Chondrocyte (in vitro differentiated cells): ENCODE measurements at places on chromosomes 3 and 15. TPM values are rescaled to one million over a fixed set of nuclear protein-coding genes. Genes with fewer than 3 reads are reported as not detected.

- no peaks in the 10 kb centered on the region for H3K36me3 ChIP-seq
- H3K27ac ChIP-seq = no peak overlapping the region
- peaks cover 5% of the 10 kb centered on the region for H3K4me1 ChIP-seq
- no peaks in the 10 kb centered on the region for H3K27me3 ChIP-seq
Observed at GRCh38 chr3:148372206-148372875, 325.4 kb upstream of the AGTR1 start.

DNA sequence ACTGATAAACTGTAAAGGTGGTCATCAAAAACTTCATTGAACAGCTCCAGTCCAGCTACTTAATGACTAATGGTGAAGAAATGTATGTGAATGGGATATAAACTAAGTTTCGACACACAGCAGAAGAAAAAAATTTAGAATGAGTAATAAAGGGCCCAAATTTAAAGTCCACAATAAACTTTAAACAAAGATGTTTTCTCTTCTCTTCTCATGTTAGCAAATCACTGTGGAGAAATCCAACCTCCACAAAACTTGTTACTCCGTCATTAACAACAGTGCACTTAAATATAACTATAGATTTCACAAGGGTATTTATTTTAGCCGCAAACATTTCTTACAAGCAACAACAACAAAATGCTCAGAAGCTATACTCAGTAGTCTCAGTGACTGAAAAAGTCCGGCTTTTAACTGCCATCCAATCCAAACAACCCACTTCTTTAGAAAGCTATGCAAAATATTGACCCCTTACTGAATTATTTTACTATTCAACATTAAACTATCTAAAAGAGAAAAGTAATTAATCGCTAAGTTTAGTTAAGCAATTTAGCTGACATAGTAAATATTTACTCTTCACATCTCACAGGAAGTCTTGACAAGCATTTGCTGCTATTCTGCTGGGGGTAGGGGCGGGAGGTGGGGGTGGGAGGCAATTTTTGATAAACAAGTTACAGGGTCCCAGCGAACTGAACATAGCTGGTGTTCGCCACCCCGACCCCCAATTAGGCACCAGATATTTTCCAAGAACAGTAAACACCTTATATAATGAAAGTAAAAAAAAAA lies 2.4 kb downstream of the IGF2BP2 start:
- no peak for DNase-seq
- H3K36me3 ChIP-seq = no peaks in the 10 kb centered on the region
- H3K4me3 ChIP-seq = peak overlapping the region; percentile 94
- H3K4me1 ChIP-seq = peaks cover 59% of the 10 kb centered on the region
- no peaks in the 10 kb centered on the region for H3K27me3 ChIP-seq

- H3K4me3 ChIP-seq = no peak overlapping the region
- H3K27me3 ChIP-seq = peaks cover 16% of the 10 kb centered on the region
- H3K27ac ChIP-seq = no peak overlapping the region
- no peak for DNase-seq
- no peaks in the 10 kb centered on the region for H3K36me3 ChIP-seq
Observed at GRCh38 chr3:87949879-87950208, 109.0 kb downstream of the CGGBP1 start.

DNA sequence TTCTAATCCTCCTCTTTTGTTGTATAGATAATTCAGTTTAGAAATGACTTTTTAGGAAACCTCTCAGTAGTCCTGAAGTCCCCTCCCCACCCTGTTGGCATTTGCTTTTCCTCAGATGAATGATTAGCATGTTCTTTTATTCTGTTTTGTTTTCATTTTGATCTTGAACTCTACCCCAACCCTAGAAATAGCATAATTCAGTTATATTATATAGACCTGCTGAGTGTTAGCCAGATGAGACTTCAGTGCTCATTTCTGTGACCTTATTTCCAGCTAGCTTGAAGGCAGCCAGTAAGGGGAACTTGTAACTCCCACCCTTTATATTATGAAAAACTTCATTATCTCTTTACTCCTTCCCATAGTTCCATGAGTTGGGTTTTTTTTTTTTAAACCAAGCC lies 41.2 kb downstream of the SNRK start:
- no peaks in the 10 kb centered on the region for H3K36me3 ChIP-seq
- DNase-seq = no peak
- H3K27ac ChIP-seq = peak overlapping the region; percentile 80
- peaks cover 35% of the 10 kb centered on the region for H3K4me1 ChIP-seq

- no peaks in the 10 kb centered on the region for H3K27me3 ChIP-seq
- no peaks in the 10 kb centered on the region for H3K36me3 ChIP-seq
- no peak overlapping the region for H3K27ac ChIP-seq
- H3K4me1 ChIP-seq = no peaks in the 10 kb centered on the region
- no peak overlapping the region for H3K4me3 ChIP-seq
Observed at GRCh38 chr3:109631897-109632296, 294.6 kb upstream of the DPPA4 start.

DNA sequence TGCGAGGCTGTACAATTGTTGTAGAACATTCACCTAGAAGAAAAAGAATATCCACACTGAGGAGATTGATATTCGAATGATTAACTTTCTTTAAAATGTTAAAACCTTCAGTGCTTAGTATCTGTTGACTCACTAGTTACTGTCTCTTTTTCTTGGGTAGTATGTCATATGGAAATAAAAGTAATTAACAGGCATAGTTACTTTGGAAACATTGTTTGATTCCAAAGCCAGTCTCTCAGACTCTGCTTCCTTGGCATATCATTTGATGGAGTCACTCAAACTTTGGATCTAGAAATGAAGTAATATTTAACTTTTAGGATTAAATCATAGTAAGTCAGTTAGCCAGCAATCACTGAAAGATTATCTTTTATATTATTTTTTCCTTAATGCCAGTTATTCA lies 63.4 kb downstream of the MAP2K5 start:
- H3K27me3 ChIP-seq = no peaks in the 10 kb centered on the region
- DNase-seq = no peak
- peaks cover 4% of the 10 kb centered on the region for H3K36me3 ChIP-seq
- peaks cover 11% of the 10 kb centered on the region for H3K4me1 ChIP-seq

Gene CADM2
- total RNA-seq = 1.1 to 1.6 TPM (median 1.2 TPM) in 3 replicates

Gene TRH
- total RNA-seq = not detected in 3 replicates
